NCI-H2029 (cell line): ENCODE measurements at places on chromosomes 4 and X.
A peak's percentile ranks its signal among the peaks of the same experiment; 100 is the strongest.

GRCh38 chr4:87179751-87180150 lies 40.7 kb downstream of the KLHL8 start:
- DNase-seq: no peak

- DNase-seq: no peak
Observed at GRCh38 chr4:111984169-111984819, 161.0 kb upstream of the FAM241A start.

GRCh38 chr4:5003372-5003857 lies 15.8 kb downstream of the CYTL1 start:
- no peak for DNase-seq

DNA sequence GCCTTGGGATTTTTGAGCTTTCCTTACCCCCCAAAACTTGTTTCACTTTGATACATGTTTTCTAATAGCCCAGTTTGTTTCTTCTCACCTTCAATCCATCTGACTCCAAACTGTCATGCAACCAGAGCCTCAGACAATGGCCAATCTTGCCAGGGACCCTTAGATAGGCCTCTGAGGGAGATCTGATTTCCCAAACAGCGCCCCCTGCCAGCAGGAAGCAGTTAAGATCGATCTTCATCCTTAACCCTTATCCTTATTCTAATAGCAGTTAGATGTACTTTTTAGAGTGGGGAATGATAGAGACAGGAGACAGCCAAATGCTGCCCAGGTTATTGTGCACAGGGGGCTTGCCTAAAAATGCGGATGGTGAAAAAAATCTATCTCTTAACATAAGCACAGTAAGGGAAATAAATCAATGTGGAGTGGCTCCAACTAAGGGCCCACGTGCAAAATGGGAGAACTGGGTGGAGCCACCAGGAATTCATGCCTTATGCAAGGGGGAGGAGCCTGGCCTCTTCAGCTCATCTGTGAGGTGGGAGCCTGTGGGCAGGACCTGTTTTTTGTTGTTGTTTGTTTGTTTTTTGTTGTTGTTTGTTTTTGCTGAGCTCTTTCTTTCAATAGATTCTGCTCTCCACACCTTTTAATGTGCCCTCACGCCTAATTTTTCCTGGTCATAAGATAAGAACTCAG lies 833.6 kb upstream of the AGA start:
- DNase-seq: no peak

DNA sequence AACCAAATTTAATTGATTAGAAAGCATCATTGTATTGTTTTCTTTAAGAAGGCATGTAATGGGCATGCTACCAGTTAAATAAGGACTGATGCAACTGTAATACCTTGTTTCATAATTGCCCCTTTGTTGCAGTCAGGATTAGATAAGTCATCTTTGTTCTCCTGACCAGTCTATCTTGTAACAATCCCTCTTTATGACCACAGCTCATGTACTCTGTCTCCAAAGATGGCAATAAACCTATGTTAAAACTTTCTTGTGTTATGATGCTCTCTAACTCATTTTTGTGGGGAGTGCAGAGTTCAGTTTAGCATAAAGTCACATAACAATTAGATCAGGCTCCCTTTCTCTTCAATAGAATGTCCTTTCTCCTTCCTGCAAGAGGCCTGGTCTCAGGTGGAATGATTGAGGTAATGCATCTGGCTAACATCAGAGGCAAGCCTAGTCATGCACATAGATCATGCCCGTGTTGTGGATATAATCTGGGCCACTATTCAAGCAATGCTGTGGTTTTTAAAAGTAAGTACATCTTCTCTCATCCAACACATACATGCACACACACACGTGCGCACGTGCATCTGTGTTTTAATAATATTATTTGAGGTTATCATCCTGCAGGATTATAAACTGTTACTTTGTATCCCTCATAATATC lies 45.6 kb downstream of the TMEM154 start:
- DNase-seq: no peak

DNA sequence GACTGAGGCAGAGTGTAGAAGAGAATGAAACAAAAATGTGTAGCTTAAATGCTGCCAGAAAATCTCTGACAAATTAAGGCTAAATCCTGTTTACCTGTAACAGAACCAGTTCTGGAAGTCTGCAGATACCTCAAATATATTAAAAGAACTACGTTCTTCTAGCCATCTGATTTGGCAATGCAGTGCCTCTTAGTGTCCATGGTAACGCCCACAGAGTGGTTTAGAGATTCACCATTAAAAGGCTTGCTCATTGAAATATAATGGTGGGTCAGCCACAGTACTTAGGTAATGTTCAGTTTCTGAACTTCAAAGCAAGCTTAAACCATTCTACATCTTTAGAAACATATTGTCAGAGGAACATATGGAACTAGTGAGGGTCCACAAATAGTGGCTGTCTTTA lies 23.2 kb upstream of the LUZP4 start:
- no peak for DNase-seq

DNA sequence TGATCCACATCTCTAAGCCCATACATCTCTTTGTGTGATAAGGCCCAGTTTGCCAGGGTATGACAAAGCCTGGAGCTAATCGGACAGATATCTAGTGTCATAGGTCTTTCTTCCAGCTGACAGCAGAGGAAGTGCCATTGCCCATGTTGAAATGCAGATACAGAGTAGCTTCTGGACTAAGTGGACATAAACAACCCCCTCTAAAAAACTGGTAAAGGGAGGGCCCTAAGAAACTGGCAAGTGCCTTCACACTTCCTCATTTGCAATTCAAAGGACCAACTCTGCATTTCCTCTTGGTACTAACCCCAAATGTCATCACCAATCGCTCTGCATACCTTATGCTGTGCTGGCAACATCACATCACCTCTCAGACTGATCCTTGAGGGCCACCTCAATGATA lies 20.8 kb downstream of the ARHGEF6 start:
- no peak for DNase-seq

DNA sequence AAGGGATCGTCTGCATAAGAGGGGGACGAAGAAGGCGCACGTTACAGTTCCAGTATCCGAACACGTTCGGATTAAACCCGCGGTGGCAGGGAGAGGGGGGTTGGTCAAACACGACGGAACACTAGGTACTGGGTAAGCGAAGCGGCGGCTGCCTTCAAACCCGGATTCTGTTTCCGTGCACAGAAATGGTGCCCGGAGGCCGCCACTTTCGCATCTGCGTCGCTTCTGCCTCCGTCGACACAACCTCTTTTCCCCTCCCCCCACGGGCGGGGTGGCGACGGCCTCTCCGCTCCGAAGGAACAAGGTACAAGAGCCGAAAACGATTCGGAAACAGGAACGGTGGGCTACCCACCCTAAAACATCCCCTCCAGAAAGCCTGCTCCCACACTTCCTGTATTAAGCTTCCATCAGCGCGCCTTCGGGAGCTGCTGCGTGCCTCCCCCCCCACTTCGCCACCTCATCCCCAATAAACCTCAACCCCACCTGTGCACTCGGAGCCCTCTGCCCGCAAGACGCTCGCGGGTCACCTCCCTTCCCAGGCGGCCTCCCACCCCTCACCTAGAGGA lies 667 bp downstream of the G3BP2 start:
- DNase-seq: peak; percentile 56

DNA sequence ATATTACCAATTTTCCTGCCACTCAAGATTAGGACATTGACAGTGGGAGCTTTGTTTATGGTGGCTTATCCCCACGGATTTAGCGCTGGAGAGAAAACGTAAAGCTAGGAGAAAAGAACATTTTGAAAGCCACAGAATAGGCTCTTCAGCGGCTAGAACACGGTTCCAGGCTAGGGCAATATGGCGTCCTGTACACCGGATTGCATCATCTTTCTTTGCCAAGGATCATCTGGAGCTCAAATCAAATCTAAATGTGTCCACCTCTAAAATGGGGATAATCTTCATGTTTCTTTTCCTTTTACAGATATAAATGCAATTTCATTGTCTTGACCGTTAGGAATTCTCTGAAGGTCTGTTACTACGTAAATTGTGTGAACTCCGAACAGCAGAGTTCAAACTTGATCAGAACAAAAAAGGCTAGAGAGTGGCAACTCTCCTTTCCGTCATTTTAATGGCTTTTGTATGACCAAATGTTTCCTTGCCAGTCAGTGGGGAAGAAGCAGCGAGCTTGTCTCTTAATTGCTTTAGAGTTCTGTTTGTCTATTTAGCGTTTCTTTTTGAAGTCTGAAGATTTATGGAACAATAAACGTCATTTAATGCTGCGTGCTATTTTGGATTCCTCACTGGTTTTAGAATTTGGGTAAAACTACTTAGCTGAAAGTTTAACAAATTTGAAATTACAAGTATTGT lies 2.6 kb upstream of the WWC2 start:
- no peak for DNase-seq

GRCh38 chr4:575281-576141 lies 584 bp downstream of the TMEM271 start:
- peak; percentile 17 for DNase-seq

DNA sequence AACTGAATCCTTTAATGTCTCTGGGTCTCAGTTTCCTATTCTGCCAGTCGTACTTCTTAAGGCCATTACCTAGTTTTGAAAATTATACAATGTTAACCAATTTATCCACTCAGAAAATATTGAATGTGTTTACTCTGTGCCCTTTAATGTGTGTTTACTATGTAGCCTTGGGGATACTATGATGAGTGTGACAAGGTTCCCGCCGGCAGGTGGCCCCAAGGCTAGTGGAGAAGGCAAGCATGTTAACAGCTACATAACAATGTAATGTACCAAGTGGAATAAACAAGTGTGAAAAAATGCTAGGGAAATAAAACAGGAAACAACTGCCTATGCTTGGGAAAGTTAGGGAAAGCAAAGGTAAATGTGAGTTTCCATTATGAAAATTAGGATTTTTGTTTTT lies 187.3 kb upstream of the MBNL3 start:
- DNase-seq: no peak

DNA sequence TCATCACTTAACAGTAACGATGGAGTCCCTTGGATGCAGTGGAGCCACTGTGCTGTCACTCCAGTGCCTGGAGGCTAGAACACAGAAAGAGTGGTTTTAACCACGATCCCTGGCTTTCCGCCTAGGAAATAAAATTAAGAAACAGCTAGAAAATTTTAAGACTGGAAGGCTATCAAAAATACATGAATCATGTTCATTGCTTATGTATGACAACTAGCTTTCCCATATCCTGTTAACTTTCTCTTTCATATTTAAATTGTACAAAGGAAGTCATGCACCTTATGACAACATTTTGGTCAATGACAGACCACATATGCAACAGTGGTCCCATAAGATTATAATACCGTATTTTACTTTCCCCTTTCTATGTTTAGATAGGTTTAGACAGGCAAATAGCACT lies 115.1 kb downstream of the GALNTL6 start:
- no peak for DNase-seq

GRCh38 chr4:180449395-180449956 lies 1793.7 kb upstream of the TENM3 start:
- DNase-seq: peak; percentile 50

DNA sequence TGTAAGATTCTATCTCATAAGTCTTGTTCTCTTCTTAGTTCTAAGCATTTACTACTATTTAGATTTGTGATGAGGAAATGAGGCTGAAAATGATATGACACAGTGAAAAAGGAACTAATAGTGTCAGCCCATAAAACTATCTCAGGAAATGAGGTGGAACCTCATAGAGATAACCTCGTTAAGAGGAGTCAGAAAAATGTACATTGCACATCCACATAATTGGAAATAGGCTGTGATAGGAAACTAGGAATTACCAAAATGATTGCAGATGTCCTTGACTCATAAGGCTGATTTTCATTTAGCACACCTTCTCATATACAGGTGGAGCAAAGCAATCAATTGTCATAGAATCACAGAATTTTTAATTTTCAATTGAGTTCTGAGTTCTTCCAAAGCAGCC lies 26.8 kb downstream of the ANXA10 start:
- no peak for DNase-seq

DNA sequence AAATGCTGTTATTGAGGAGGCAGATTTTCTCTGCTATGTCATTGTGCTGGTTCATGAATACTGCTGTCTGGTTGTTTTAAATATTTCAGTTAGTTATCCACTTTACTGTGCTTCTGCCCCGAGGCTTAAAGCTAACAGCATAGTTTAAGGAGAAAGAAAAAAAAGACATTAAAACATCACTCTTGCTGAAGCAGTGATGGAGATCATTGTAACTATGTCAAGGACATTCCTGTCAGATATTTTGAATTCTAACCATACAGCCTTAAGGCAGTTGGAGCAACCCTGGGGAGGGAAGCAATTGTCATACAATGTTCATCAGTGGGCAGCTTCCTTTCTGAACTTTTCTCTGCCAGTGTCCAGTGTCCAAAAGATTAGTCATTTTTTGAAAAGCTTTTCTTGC lies 199.0 kb upstream of the DDX53 start:
- no peak for DNase-seq

DNA sequence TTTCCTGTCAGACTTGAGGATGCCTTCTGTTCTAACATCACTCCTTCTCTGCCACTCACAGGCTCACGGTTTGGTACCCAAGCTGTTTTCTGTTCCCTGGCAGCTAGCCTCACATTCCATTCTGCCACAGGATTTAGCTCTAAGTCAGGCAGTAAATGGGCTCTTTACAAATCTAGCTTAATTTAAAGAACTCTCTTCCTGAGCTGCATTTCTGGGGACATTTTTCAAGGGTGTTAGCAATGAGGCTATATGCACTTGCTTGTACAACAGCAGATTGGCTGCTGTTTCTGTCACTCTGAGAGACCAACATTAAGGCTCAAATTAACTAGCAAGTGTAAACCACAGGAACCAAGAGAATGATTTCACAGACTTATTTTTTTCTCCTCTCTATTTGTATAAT lies 337.8 kb upstream of the NOCT start:
- DNase-seq: no peak

DNA sequence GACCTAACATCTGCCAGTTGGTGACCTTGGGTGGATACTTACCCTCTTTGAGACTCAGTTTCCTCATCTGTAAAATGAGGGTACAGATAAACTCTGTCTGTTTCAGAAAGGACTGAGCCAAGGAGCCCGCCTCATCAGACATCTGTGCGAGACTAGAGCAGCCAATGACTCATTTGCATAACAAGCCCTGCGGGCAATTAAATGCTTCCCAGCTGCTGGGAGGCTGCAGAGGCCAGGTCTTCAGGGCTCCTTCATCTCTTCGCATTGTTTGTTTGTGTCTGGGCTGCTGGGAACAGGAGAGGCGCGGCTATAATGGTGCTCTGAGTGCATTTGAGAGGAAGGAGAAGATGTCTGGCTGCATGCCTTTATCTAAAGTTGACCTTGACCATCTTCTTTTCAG lies 85.0 kb downstream of the ADRA2C start:
- DNase-seq: no peak

DNA sequence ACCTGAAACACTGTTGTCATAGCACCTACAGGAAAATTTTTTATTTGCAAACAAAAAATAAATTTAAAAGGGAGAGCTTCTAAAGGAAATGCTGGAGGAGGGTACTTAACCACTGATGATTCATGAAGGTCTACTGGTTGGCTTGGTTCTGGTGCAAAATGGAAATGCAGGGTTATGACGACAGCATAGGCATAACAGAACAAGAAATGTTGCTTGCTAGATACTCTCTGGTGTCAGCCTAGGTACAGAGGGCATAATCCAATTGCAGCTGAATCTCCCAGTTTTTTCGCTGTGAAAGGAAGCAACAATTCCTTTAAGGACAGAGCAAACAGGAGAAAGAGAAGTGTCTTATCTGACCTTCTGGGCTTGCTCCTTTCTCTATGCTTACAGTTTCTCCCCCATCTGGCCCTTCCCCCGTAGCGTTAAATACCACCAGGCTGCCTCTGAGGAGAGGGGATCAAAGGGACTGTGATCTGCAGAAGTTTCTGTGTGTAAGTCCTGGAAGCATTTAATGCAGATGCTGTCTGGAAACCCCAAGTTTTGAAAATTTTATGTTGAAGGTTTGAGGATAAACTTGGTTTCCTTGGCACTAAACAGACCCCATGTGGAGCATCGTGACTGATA lies 23.7 kb upstream of the CASK start:
- no peak for DNase-seq

GRCh38 chr4:81839347-81840042 lies 367.8 kb upstream of the RASGEF1B start:
- DNase-seq: no peak
